Substantia nigra (tissue), 51 donors: ENCODE measurements at places on chromosomes 2 and 18.
A peak's percentile ranks its signal among the peaks of the same experiment; 100 is the strongest.

DNA sequence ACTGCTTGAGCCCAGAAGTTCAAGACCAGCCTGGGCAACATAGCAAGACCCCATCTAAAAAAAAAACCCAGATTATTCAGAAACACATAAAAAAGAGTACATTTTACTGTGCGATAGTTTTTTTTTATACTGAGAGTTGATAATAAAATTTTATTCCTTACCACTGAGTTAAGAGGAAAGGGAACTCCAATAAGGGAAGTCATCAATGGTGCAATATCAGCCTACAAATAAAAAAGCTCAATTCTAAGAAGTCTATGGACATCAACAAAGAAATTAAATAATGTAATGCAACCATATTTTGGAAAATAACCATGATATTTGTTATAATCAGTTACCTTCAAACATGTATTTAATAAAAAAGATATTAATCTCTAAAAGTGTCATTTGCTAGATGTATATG, 46.6 kb downstream of the PIGN start:
- no peak for DNase-seq

DNA sequence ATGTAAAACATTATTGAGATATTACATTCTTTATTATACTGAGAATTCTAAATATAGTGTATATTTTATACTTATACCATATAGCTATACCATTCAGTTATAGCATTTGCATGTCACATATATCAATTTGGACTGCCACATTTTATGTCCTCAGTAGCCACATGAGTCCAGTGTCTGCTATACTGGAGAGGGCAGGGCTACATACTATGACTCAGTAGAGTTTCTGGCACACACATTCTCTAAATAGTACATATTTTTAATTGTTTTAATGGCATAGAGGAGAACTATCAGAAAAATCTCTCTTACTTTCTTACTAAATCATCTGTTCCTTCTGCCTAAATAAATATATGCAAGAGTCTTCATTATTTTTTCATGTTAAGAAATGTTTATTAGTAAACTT, 55.4 kb upstream of the COL5A2 start:
- no peak for DNase-seq

GRCh38 chr2:165469417-165469816, at the start of gene CSRNP3:
Gene CSRNP3 (plus strand): TSS chr2:165469698. CDS start chr2:165595066, 125,368 bp downstream.
- peak; percentile 2 for DNase-seq

DNA sequence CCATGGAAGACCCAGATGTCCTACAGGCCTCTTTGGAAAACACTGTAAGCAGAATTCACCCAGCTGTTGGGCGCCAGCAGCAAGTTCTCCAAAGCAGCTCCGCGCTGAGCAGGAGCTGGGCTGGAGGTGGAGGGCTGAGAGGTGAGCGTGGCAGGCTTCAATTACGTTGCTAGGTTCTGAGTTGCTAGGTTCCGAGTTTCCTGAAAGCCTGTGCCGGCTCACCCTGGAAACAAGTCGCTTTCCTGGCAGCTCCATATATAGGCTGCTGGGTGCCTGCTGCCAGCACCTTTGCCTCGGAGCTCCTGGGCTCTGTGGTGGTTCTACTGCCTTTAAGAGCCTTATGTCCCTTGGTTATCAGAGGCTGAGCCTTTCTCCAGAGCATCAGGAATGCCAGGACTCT, 14.4 kb upstream of the EGR4 start:
- no peak for DNase-seq

- DNase-seq, result no peak
These were observed 1.0 kb downstream of the SPP2 start for GRCh38 chr2:234051374-234052070.

- DNase-seq, result peak; percentile 15
These were observed 44.3 kb downstream of the TMEM17 start for GRCh38 chr2:62461707-62462106.

GRCh38 chr2:3443506-3444084, 64.1 kb downstream of the TRAPPC12 start:
- no peak for DNase-seq

DNA sequence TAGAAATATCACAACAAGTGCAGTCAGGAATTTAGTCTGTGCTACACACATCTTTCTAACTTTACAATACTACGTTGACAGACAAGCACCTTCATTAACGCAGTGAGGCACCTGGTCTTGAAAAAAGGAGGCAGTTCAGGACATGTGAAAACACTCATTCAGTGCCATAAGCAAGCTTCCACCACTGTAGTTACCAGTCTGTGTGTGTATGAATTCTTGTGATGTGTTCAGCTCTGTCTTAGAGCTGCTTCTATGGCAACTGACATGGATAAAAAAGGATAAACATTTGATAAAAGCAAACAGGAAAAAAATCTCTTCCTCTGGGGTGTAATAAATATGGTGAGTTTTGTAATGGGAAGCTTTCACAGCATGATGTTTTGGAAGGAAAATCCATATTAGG, 623.8 kb upstream of the NXPH2 start:
- DNase-seq, result no peak

DNA sequence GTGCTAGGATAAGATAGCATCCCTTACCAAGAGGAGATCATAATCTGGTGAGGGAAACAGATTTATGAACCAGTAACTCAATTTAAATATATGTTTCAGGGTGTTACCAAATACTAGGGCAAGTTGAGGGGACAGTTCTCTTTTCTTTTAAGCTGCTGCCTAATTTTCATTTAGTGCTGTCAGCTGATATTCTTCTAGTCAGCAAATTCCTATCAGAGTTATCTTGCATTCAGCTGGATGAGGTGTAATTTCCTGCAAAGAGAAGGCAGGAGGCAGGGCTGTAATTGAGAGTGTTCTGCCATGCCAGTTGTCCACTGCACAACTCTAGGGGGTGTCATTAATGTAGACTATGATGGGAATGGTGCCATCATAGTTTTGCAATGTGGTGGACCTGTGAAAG, 141.3 kb upstream of the LHCGR start:
- no peak for DNase-seq

DNA sequence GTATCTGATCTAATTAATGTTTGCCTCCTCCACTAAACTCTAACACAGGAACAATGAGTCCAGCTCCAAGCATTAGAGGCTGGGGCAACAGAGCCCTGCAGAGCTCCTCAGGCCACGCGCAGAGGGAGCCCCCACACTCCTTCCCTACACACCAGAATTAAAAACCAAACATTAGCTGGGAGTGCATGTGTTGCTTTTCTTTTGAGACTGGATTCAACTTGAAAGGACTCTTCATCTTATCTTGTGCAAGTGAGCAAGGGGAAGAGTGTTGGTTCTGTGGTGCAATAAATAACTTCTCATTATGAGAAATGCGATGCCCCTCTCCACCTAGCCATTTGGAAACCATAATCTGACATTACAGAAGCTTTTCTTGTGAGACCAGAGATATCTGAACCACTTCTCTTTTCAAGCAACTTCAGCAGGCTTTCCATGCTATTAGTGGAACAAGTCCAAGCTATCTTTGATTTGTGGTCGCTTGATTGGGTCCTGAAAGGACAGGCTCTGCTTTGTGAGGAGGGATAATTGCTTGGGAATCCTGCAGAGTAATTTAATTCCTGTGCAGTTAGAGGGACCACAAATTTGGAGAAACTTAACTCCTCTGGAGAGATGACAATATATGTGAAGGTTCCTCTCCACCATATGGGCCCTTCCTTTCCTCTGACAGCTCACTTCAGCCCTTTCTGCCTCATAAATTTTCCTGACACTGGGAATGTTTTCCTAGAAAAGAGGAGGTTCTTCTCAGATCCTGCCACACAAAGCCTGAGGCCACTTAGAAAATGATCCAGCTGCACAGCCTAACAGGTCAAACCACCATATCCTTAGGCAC, 112.5 kb downstream of the ATL2 start:
- no peak for DNase-seq

GRCh38 chr2:17272652-17273525, 245.4 kb downstream of the RAD51AP2 start:
- no peak for DNase-seq

DNA sequence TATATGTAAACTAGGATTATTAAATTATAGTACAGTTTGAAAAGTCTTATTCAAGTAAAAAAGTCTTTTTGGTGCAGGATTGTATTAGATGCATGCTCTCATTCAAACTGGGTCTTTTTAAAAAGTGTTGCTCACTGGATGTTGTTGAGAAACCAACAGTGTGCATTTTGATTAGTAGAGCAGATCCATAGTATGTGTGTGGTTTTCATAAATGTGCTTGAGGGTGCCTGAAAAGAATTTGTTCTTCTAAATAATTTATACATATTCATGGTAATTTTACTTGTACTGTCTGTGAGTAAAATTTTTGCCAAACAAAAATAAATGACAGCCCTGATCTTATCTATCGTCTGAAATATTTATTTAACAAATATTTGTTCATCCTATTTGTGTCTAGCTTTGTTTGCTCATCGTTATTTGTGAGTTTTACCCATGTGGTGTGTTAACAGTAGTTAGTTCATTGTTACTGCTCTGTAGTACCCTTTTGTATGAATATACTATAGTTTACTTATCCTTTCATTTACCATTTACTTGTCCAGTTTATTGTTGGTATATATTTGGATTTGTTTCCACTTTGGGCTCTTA, 50.4 kb downstream of the PTPN4 start:
- no peak for DNase-seq

DNA sequence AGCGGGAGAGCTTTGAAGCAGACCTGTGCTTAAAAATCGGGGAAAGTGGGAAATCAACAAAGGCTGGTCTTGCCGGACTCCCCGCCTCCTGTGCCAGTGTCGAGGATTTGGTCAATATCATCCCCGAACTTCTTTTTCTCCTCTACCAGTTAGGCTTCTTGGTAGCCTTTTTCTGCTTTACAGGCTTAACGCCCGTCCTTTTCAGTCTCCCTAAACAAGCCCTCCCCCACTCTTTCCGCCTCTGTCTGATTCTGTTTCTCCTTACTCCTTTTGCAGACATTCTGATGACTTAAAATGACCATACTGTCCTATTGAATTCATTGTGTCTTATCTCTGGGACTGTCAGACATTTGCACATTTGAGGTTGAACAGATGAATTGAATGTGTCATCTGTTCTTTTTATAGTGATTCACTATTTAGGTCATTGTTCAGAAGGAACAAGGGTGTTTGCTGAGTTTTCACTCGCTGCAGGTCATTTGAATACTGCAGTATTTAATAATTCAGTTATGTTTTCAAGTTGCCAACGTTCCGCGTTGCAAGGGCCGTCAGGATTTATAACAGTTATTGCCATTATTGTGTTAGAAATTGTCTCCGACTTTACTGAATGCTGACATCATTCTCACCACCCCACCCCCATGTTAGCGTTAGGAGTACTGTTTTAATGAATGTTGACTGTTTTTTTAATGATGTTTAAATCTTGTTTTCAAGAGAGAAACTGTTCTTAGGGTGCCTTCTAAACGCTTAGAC, 1.1 kb downstream of the ITGAV start:
- DNase-seq, result peak; percentile 65

- DNase-seq, result no peak
These were observed 5.7 kb upstream of the RTKN start for GRCh38 chr2:74447230-74447999.

GRCh38 chr2:101291973-101292372, 16.5 kb downstream of the RNF149 start:
- DNase-seq, result no peak

GRCh38 chr2:85907671-85908157, 18.9 kb upstream of the ST3GAL5 start:
- DNase-seq, result no peak

DNA sequence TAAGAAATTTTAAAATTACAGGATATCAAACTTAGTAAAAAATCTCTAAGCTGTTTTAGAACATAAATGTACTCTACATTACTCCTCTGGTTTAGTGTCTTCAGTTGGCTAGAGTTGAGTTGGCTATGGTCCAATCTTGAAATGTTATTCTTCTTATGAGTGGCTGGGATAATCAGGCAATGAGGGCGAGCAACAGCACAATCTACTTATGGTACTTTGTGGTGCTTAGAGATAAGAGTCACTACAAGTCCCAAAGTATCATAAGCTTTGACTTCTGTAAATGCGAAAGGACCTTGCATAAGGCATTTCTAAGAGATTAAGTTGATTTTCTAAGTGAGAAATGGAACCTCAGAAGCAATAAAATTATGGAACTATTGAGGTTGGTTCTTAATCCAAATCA, 361.7 kb downstream of the GPD2 start:
- DNase-seq, result no peak

DNA sequence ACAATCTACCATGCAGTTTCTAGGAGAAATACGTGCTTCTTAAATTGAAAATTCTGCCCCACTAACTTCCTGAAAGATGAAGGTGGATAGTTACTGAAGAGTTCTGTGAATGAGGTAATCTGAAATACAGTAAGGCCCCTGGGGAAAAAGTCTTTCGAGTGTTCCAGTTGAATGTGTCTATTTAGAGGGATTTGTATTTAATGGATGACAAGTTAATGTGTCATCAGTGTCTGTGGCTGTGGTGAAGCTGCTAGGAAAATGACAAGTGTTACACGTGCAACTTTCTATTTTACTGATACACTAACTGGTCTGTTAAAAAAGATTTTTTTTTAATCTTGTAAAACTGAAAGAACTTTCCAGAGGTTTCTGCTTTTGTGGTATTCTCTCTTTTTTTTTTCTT, 384.6 kb downstream of the STK39 start:
- DNase-seq, result no peak

DNA sequence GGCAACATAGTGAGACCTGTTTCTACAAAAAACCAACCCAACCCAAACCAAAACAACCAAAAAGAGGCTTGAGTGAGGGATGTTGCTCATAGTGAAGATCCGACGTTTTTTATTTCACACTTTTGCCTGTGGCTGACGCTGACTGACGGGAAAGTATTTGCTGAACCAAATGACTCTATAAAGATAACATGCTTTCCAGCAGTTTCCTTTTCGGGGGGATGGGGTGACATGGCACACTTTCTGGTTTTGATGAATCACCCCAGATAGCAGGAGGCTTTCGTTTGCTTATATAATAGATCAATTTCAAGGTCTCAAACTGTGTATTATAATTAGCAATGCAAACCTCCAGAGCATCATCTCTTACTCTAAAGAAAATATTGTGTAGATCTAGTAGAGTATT, 150.8 kb downstream of the AQP4 start:
- DNase-seq, result no peak

DNA sequence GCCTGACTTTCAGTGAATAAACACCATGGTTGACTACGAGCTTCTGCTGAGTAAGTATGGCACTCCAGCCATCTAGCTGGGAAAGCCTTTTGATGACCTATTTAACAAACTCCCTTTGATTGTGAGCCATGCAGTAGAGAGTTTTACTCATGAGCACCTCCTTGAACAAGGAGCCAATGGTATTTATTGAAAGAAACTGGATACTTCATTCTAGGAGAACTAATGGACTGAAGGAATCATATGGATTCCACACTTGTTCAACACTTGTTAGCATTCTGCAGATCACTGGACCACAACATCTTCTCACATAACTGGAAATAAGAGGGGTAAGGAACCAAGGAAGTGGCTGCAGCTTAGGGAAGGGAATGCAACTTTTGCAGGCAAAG, 320.9 kb upstream of the ETAA1 start:
- no peak for DNase-seq

- DNase-seq, result no peak
These were observed 57.6 kb downstream of the SLC4A3 start for GRCh38 chr2:219684721-219685689.

GRCh38 chr2:8538531-8538930, 143.3 kb upstream of the ID2 start:
- DNase-seq, result no peak
